Naive thymus-derived CD8-positive, alpha-beta T cell (primary cell): ENCODE measurements at places on chromosomes 4 and X. TPM values are rescaled to one million over a fixed set of nuclear protein-coding genes. Genes with fewer than 3 reads are reported as not detected.

The UGT2A1 gene
- not detected for polyA plus RNA-seq

The NUP62CL gene
- 0.28 TPM for polyA plus RNA-seq

DNA sequence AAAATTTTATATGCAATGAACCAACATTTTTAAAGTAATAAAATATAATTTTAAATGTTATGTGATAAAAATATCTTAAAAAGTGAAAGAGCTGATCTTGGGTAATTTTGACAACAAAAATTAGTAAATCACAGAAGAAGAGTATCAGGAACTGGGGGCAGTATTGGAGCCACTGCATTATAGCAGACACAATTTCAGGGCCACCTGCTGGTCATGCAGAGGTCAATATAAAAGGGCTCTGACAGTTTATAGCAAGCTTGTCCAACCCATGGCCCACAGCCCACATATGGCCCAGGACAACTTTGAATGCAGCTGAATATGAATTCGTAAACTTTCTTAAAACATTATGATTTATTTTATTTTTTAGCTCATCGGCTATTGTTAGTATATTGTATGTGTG is 13.0 kb upstream of the LEF1 start:
- no peaks in the 10 kb centered on the region for H3K27me3 ChIP-seq
- peaks cover 37% of the 10 kb centered on the region for H3K36me3 ChIP-seq
- H3K4me3 ChIP-seq: no peak overlapping the region
- no peak for DNase-seq
- H3K27ac ChIP-seq: no peak overlapping the region

DNA sequence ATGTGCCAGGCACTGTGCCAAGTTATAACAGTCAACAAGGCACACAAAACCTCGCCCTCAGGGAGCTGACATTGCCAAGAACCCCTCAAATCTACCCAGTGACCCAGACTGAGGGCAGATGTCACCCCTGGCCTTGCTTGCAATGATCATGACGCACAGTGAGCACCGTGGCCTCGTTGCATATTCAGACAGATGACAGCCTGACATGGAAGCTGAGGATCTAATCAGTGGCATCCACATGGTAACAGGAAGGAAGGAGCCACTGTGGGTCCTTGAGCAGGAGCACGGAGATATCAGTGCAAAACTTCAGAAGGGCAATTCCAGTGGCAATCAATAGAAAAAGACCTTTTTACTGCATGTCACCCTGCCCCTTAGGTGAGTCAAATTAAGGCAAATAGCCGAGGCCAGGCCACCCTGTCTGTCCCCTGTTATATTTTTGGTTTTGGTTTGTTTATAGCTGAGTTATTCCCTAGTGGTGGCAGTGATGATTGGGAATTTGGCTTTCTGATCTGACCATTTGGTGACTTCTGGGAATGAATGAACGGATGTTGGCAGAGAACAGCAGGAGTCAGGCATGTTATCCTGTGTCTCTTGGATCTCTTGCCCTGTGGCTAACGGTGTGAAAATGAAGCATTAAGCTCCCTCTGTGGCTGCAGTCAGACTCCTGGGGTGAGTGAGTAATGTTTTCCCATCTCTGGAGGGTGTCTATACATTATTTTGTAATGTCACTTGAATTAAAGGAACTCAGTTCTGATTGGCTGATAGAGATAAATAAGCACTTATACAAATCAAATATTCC is 20.4 kb downstream of the WDR13 start:
- DNase-seq: no peak
- no peaks in the 10 kb centered on the region for H3K36me3 ChIP-seq
- no peaks in the 10 kb centered on the region for H3K27me3 ChIP-seq
- H3K27ac ChIP-seq: no peak overlapping the region

GRCh38 chrX:39518476-39519029 is 579.2 kb downstream of the BCOR start:
- H3K27ac ChIP-seq: no peak overlapping the region
- H3K4me1 ChIP-seq: no peaks in the 10 kb centered on the region
- no peak overlapping the region for H3K4me3 ChIP-seq
- H3K27me3 ChIP-seq: no peaks in the 10 kb centered on the region
- H3K36me3 ChIP-seq: no peaks in the 10 kb centered on the region
- DNase-seq: no peak

GRCh38 chr4:95929448-95930064 is 89.7 kb downstream of the PDHA2 start:
- H3K4me1 ChIP-seq: no peaks in the 10 kb centered on the region
- no peak for DNase-seq
- no peak overlapping the region for H3K27ac ChIP-seq
- no peaks in the 10 kb centered on the region for H3K36me3 ChIP-seq

The DCAF8L1 gene
- polyA plus RNA-seq: not detected

DNA sequence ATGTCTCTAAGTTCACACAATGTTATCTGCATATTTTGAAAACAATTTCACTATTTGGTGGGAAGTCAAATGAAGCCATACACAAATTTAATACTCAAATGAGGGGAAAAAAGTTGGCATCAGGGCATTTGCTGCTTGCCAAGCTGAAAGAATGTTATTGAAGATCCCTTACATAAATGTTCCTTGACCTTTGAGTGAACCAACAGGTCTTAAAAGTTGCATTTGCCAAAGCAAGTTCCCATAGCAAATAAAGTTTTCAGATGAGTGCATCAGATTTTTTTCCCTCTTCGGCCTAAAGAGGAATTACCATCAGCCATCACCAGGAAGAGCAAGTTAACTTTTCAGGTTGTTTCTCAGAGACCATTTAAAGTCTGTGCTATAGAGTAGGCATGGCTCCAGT is 115.9 kb downstream of the COX18 start:
- no peak for DNase-seq
- no peaks in the 10 kb centered on the region for H3K4me1 ChIP-seq
- no peak overlapping the region for H3K4me3 ChIP-seq
- H3K27ac ChIP-seq: no peak overlapping the region
- no peaks in the 10 kb centered on the region for H3K36me3 ChIP-seq
- peaks cover 29% of the 10 kb centered on the region for H3K27me3 ChIP-seq

The SSX4 gene
- not detected for polyA plus RNA-seq

GRCh38 chrX:135984791-135985156 is 461 bp upstream of the SLC9A6 start:
- peaks cover 64% of the 10 kb centered on the region for H3K4me1 ChIP-seq
- H3K4me3 ChIP-seq: peak overlapping the region; percentile 94
- H3K27me3 ChIP-seq: no peaks in the 10 kb centered on the region
- no peak for DNase-seq

DNA sequence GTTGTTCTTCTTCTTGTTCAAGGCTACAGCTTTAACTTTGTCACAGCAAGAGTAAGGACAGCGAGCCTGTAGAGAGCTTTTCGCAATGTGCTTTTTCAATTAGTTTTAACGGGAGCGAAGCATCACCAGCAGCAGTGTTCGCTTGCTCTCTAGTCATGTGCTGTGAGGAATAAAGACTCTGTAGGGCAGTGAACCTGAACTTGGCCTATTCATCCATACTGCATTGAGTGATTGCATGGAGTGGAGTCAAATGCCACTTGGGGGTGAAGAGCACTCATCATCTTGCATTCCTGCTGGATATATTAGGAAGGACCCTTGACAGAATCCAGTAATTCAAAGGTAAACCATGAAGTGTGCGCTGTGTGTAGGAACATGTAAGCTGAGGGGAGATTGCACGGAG is 240.0 kb downstream of the FRMPD4 start:
- DNase-seq: no peak
- no peaks in the 10 kb centered on the region for H3K36me3 ChIP-seq
- no peaks in the 10 kb centered on the region for H3K27me3 ChIP-seq
- no peak overlapping the region for H3K4me3 ChIP-seq
- no peak overlapping the region for H3K27ac ChIP-seq

The HPSE gene
- polyA plus RNA-seq: 2.9 TPM
